Caco-2 (cell line): ENCODE measurements at places on chromosomes 3 and 15. TPM values are rescaled to one million over a fixed set of nuclear protein-coding genes. Genes with fewer than 3 reads are reported as not detected.
A peak's percentile ranks its signal among the peaks of the same experiment; 100 is the strongest.

DNA sequence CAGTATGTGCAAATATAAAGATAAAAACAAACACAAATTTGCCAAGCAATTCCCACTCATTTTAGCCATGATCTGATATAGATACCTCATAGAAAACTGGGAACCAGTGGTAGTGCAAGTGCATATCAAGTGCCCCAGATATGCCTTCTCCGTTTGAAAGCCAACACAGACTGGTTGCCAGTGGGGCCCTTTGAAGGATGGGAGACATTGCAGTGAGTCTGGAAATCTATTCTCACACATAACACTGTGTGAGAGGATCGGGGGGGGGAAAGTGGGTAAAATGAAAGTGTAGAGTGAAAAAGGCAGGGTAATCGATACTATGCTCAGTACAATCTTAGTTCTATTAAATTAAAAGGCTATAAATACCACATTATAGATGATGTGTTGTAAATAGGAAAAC, 83.0 kb downstream of the CBLB start:
- no peak for DNase-seq

- peak; percentile 71 for DNase-seq
These were observed 395 bp downstream of the ZFAND6 start for GRCh38 chr15:80059786-80060355.

The HTR3E gene
- not detected in 2 replicates for total RNA-seq

GRCh38 chr3:129650256-129650872, 43.9 kb upstream of the PLXND1 start:
- DNase-seq, result peak; percentile 77

The ANKDD1A gene
- 1.3 and 1.6 TPM in 2 replicates for total RNA-seq

GRCh38 chr3:123377243-123377740, 71.6 kb downstream of the ADCY5 start:
- no peak for DNase-seq

The C3orf85 gene
- 0.48 and 0.81 TPM in 2 replicates for total RNA-seq
